Stimulated activated CD4-positive, alpha-beta T cell treated with anti-CD3 and anti-CD28 coated beads, TNF-alpha, amount 100 ng/mL, for 1 hour (primary cell): ENCODE measurements at places on chromosomes 12 and 14.

DNA sequence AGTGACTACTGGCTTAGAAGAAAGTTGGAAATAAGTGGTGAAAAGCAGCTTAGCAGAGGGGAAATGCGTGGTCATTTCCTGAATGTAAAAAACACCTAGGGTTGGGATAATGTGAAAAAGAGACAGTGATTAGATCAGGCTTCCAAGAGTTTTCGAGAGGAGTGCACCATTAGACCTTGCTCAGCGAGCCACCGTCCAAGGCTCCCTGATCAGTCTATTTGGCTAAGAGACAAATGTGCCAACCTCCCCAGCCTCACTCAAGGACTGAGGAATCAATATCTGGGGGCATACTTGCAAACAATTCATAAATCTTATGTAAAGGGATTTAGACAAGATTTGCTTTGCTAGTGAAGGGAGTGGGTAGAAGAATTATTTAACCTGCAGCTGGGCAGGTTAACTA is 594.5 kb downstream of the NRXN3 start:
- DNase-seq, result no peak

- no peak for DNase-seq
These were observed 9.2 kb downstream of the AGAP2 start for GRCh38 chr12:57729321-57729844.

DNA sequence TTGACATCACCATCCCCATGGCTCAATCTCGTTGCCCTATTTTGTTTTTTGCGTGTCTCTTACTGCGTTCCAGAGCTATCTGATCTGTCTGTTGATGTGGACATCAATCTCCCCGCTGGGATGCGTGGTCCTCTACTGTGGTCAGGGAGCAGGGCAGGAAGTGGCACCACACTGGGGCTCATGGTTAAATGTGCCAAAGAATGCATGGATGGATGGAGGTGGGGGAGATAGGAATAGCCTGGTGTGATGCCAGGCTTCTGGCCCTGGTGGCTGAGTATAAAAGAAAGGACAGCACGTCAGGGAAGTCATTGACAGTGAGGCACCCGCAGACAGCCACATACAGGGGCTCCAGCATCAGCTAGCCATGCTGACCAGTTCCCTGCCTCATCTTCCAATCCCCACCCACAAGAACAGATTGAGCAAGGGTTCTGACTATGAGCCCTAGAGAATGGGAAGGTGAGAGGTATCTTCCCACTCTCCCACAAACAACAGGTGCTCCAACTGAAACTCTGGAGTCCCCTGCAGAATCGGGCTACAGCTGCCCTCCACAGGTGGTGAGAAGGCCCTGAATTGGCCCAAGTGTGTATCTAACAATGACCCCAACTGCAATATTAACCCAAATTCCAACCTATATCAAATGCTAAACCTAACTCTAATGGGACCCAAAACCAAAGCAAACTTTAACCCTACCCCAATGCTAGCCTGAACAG is 2.7 kb upstream of the BEGAIN start:
- DNase-seq, result no peak

DNA sequence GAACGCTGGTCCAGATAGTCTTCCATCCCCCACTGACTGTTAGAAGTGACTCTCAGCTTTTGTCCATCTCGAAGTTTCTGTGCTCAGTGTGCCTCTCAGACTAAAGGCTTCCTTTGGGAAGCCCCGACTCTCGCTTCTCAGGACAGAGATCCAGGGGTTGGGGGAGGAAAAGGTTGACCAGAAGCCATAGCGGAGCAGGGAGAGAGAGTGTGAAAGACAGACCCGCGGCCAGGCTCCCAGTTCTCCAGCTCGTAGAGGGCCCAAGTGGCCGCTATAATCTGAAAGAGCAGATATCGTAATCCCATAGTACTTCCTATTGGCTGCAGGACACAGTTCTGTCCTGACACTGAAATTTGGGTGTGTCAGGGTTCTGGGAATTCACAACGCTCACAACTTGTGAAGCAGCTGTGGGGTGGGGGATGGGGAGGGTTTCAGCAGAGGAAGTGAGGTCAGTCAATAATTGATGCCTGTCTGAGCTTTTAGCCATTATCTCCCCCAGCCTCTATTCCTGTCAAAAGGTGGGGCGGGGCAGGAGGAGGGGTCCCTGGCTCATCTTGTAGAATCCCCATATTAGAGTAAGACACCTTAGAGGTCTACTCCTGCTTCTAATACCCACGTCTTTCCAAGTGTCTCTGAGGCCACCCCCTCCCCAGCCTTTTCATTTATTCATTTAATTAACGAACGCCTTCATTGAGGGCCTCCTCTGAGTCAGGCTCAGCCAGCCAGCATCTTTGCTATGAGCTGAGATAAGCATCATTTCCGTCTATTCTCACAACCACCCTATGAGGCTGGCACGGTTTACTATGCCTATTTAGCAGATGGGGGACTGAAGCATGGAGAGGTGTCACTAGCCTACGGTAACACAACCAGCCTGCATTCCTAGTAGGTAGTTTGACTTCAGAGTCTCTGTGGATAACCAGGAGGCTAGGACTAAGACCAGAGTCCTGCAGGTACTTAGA is 1.6 kb upstream of the ACVRL1 start:
- DNase-seq, result no peak

DNA sequence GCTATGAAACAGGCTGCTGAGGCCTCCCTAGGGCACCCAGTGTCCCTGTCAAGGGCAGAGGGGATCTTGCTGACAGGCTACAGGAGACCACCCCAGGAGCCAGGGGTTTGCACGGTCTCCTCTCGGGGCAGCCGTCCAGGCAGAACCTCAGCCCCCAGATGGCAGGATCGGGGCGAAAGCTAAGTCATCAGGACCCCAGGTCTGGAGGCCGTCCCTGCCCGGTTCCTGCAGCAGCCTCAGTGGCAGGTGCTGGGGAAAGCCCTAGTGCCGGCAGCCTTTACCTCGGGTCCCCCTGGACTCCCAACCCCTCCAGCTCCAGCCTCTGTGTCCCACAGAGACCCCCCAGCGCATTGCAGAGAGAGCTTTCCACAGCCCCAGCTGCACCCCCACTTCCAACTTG is 103.8 kb upstream of the C14orf180 start:
- DNase-seq, result no peak

GRCh38 chr14:94405486-94405885 is 17.1 kb upstream of the SERPINA1 start:
- DNase-seq, result no peak

GRCh38 chr12:131568336-131568735 is 142.6 kb upstream of the SFSWAP start:
- DNase-seq, result no peak

- DNase-seq, result no peak
These were observed 83.8 kb downstream of the GALNT9 start for GRCh38 chr12:132245521-132246101.

DNA sequence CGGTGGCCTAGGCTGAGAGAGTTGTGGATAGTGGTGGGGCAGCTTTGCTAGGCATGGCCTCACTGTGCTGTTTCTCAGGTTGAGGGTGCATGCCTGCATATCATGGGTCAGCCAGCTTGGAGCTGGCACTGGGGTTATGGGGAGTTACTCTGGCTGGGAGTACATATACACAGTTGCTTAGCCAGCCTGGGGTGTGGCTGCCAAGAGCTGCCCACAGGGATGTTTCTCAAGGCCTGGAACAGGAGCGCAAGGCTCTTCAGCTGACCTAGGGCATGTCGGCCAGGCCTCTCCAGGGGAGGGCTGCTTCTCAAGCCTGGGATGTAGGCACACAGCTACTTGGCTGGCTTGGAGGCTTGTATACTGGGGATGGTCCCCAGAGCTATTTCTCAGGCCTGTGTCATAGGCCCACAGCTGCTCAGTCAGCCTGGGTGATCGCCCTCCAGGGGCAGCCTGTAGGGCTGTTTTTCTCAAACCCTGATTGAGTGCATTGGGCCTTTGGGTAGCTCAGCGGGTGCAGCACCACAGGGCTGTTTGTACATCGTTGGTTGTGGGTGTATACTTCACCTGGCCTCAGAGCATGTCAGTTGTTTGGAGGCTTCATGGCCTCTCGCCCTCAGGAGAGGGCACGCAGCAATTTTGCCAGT is 114.9 kb downstream of the METTL25 start:
- DNase-seq, result no peak

GRCh38 chr14:50260511-50260910 is 29.1 kb upstream of the SOS2 start:
- no peak for DNase-seq

DNA sequence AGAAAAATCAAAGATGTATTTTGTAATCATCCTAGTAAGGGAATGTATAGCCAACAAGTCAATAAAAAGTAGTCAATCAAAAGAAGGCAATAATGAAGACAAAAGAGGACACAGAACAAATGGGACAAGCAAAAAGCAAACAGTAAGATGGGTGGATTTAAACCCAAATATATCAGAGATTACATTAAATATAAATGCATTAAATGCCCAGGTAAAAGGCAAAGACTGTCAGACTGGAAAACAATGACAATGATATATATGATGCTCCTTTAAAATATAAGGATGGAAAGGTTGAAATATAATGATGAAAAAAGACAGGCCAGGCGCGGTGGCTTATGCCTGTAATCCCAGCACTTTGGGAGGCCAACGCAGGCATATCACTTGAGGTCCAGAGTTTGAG is 35.7 kb downstream of the NEMF start:
- DNase-seq, result no peak

- DNase-seq, result no peak
These were observed 63.0 kb upstream of the PTHLH start for GRCh38 chr12:28035500-28035899.

DNA sequence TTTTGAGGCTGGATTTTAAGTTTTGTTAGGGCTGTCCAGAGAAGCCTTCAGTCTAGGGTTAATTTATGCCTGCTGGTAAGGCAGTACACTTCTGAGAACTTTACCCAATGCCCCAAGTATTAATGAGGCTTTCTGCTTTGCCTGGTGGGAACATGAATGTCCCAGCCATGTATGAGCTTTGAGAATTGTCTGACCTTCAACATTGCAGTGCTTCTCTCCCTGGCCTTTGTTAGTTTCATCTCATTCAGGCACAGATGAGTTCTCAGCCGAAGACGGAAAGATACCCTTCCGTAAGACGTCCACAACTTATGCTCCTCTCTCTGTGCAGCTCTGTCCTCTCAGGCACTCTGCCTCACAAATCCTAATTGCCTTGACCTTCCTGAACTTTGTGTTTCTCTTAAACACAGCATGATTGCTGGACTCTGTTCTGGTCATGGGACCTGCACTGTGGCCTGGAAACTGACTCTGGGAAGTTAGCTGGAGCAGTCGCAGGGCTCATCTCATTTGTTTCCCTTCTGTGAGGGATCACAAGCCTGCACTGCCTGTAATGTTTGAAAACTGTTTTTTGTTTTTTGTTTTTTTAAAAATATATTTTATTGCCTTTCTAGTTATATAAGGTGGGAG is 15.7 kb downstream of the CHPT1 start:
- no peak for DNase-seq

- no peak for DNase-seq
These were observed 64.5 kb upstream of the GTF2A1 start for GRCh38 chr14:81285245-81285644.

- DNase-seq, result no peak
These were observed at the start of gene P3H3 for GRCh38 chr12:6827982-6828780. Gene P3H3 (plus strand): TSS chr12:6828407. CDS start chr12:6828441, 34 bp downstream.

DNA sequence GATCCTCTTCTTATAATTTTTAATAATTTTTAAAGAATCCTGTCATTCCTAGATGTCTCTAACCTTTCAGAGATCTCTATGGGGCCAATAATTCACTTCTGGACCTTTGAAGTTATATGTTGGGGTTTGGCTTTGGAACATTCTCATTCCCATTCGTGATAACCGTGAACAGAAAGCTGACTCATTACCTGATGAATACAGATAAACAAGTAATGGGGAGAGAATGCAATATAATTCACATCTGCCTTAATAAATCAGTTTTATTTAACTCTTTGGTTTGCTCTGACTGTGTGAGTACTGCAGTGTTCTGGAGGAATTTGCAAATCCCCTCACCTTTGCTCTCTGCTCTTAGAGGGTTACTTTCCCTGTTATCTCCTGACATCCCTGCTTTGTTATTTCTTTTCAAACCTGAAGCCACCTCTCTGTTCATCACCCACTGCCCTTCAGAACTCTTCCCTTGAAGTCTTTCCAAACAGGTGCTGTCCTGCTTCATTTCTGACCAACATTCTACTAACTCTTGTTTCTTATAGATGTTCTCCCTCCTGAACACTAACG is 79.6 kb upstream of the SLC38A2 start:
- DNase-seq, result no peak

- DNase-seq, result no peak
These were observed 1.1 kb downstream of the POLR3B start for GRCh38 chr12:106358396-106359241.

- no peak for DNase-seq
These were observed 14.4 kb downstream of the CLSTN3 start for GRCh38 chr12:7144414-7145120.

- DNase-seq, result no peak
These were observed 8.0 kb downstream of the KRT2 start for GRCh38 chr12:52644078-52644415.

DNA sequence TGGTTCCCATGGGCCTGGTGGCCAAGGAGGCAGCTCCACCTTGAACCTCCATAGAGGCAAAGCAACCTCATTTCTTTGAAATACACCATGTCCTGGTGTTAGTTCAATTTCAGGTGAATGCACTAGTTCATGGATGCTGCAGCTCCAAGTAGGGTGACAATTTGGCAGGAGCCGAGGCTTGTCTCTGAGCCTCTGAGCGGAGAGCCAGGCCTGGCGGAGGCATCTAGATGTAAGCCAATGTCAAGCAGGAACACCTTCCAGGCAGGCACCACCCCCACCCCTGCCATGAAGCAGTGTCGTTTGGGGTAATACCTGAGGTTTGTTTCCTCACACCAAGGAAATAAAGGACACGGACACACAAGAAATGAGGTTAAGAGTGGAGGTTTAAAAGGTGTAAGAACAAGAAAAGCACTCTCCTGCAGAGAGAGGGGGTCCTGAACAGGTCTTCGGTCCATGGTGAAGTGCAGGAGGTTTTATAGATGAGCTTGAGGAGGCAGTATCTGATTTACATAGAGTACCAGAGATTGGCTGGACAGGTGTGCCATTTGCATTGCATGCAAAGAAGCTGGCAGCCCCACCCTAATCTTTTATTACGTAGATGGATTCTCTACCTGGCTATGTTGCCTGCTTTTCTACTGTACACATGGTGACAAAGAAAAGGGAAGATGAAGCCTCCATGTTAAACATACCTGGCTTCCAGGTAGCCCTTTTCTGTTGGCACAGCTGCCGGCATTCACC is 60.3 kb downstream of the RIN3 start:
- DNase-seq, result no peak

DNA sequence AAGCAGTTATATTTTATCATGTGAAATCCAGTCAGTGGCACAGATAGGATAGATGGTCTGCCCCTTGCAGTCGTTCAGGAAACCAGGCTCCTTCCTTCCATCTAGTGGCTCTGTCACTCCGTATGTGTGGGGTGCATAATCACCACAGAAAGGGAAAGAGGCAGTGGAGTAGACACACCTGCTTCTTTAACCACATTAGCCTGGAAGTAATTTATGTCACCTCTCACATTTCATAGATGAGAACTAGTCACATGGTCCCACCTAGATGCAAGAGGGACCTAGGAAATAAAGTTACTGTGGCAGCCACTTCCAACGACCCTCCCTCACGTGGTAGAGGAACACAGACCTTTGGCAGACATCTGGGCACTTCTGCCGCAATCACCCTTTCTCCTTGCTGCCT is 14.2 kb upstream of the RNU6-8 start:
- DNase-seq, result no peak
